ENCODE measurements at places on chromosomes 4 and X.

DNA sequence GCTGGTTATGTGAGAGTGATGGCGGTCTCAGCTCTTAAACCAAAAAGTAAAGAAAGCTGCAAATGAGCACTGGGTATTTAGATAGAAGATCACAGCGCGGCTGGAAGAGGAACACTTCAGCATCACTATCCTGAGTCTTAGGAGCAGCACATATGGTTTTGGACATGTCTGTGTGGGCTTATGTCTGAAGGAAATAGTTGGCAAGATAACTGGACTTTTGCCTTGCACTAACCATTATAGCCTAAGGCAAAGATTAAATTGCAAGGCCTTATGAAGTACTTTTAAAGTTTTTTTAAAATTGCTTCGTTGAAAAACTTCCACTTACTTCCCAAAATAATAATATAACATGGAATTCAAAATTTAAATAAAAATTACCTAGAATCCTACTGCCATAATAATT, 4.6 kb upstream of the RAB9A start:
- no peak for DNase-seq

- DNase-seq = no peak
Observed at GRCh38 chr4:151408380-151408629, 671 bp upstream of the FHIP1A start.

DNA sequence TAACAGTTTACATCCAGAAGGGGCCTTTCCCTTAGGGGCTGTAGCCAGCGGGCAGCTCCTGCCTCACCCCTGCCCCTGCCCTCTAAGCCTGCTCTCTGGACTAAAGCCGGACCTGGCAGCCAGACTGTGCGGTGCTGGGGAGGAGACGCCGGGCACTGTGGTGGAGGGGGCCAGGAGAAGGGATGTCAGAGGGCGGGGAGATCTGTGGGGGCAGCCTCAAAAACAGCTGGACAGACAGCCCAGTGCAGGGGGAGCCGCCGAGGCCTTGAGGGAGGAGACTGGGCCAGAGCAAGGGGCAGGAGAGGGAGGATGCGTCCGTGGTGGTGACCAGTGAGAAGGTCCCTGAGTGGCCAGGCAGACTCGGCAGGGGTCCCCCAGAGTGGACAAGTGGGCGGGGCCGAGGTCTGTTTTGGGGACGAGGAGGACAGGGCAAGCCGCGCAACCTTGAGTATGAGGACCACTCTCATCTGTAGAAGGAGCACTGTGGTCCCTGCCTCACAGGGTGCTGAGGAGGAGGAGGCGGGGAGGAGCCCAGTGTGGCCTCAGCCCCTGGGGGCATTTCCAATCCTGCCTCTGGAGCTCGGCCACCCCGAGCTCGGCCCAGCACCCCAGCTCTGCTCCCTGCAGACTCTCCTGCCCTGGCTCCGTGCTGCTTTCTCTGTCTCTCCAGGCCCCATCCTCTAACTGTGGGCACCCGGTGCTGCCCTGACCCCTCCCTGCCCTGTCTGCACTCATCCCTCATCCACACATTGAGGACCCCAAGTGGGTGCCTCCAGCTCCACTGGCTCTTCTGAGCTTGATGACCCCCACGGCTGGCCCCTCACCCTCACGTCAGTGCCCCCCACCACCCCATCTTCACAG, 59.2 kb upstream of the NKX1-1 start:
- DNase-seq = no peak

GRCh38 chrX:39665830-39666518, 431.8 kb downstream of the BCOR start:
- no peak for DNase-seq

- no peak for DNase-seq
Observed at GRCh38 chr4:55483315-55483714, 63.4 kb downstream of the CLOCK start.

DNA sequence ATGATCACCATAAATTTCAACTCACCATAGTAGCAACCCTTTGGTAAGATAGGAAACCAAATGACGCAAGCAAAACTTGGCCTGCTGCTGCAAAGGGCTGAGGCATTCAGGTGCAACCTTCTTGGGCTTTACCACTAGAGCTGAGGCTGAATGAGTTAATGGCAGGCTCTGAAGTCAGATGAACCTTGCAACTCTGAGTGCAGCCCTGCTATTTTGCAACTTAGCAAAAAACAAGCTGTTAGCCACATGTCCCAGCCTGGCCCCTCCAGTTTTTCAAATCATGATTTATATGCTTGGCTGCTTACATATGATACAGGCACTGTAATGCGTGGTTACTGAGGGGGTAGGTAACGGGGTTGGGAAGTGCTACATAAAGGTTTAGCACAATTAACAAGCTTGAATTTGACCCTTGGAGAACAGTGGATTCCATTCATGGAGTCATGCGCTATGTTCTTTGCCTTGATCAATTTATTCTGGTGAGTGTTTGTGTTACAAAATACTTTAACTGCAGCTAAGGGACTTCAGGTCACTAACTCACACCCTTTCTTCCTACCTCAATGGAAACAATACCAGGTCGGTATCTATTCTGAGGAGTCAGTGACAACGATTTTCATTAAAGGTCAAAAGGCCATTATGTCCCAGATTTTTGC, 80.5 kb upstream of the PPARGC1A start:
- no peak for DNase-seq

DNA sequence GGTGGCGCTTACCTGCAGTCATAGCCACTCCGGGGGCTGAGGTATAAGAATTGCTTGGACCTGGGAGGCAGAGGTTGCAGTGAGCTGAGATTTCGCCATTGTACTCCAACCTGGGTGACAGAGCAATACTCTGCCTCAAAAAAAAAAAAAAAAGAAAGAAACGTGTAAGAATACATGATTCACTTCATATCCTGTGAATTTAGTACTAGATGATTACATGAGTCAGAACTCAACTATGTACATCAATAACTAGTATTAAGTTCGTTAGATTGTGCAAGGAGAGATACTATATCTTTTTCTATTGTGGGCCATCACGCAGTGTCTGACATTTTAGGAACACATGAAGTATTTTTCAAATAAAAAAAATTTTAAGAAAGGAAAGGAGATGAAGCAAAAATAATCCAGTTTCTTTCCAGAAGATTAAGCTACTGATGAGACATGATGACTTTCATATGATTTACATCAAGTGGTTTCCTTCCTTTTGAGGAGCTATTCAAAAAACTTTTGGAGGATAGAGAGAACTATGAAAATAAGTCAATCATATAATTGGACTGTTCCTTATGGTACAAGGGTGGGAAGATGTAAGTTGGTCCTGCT, 64.7 kb upstream of the EXOC1L start:
- DNase-seq = no peak

All from activated T-helper 9 cell treated with anti-CD3 and anti-CD28 coated beads, Interleukin-2, amount 50 U/mL, for 16 hours (primary cell).